ENCODE measurements at places on chromosomes 6 and 20.

DNA sequence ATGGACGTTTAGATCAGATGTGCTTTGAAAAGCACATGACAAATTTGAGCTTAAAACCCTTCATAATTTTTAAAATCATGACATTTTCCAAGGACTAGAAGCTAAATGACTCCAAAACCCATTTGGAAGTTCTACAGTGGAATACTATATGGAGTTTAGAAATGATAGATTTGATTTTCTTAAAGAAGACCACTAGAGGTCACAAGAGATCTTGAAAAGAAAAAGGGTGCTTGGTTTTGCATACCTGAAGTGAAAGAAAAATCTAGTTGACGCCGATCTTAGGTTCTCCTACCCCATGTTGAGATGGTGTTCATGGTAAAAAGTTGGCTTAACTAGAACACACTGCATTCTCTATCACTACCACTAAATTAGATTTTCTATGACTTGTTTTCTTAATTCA is 31.5 kb downstream of the CFAP61 start:
- peak; percentile 52 for DNase-seq

DNA sequence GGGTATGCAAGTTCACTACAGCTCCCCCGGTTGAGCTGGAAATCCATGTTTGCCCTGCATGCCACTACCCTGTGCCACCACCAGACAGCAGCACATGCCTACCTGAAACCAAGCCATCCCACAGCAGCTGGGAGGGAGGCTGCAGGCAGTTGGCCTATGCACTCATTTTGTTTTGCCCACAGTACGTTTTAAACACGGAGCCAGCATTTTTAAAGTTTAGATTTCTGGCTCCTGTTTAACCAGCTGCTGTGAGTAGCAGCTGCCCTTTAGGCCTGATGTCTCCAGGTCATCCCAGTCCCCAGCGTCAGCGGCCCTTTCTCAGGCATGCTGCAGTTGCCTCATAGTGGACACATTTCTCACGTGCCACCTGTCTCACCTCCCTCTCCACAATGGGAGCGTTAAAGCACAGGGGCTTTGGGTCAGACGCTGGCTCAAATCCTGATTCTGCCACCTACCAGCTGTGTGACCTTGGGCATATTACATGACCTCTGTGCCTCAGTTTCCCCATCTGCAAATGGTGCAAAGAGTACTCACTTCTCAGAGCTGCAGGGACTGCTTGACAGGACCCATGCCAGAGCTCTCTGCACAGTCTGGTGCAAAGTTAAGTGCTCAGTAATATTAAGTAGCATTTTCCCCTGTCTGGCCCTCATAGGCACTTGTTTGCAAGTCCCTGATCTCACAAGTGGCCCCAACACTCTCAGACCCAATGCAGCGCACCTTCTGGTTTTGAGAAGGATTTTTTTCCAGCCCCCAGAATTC is 8.2 kb upstream of the UBE2V1 start:
- peak; percentile 71 for DNase-seq

DNA sequence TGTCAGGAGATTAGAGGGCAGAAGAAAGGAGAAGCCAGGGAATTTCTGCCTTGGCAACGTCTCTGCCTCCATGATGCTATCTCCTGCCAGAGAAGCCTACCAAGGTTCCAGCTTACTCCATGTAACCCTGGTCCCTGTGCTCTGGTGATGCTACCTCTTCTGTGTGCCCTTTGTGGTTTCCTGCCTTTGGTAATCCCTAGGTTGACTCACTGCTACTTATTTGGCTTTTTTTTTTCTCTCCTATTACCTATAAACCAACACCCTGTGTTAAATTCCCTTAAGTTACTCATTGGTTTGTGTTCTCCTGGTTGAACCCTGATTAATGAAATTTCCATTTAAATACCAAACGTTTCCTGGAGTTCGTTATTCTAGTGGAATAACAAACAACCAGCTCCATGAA is 527.8 kb upstream of the FLRT3 start:
- no peak for DNase-seq

GRCh38 chr20:10609276-10609675 is 64.5 kb downstream of the JAG1 start:
- no peak for DNase-seq

GRCh38 chr6:168272415-168273325 is 46.9 kb downstream of the DACT2 start:
- peak; percentile 6 for DNase-seq

DNA sequence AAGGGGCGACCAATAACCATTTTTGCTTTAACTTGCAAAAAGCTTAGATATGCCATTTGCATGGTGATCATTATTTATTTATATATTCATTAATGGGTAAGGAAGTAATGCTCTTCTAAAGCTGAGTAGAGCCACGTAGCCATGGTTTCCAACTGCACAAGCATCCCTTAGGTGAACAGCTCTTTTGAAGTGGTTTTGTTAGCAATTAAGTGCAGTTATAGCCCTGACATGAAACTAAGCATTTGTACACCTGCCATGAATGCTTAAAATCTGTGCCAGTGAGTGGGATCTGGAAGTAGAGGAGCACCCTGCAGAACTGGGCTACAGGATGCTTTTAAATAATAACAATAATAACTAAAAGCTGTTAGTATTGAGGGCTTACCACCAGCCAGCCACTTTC is 19.1 kb downstream of the TRAF3IP2 start:
- DNase-seq = no peak

DNA sequence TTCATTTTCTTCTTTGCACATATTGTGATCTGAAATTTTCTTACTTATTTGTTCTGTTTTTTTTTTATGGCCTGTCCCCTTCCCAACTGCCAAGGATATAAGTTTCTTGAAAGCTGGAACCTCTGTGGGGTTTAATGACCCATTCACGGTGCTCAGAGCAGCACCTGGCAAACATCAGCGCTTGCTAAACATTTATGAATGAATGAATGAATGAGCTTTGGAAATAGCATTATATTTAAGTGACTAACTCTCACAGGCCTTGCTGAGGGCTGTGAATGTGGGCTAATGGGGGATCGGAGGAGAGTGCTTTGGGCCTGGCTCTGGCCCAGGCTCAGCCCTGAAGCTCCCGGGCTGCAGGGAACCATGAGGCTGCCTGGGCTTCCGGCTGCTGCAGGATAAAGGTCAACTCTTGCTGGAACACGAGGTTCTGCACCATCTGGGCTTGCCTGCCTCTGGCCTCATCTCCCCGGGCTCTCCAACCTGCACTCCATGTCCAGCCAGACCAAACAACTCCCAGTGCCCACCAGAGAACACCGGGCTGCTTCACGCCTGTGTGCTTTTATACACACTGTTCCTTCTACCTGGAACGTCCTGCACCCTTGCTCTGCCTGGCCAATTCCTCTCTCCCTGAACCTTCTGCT is 14.6 kb upstream of the ARMC12 start:
- DNase-seq = no peak

GRCh38 chr6:32290886-32291450 is 67.1 kb upstream of the NOTCH4 start:
- no peak for DNase-seq

GRCh38 chr20:35828434-35828833 is 56.6 kb downstream of the PHF20 start:
- no peak for DNase-seq

DNA sequence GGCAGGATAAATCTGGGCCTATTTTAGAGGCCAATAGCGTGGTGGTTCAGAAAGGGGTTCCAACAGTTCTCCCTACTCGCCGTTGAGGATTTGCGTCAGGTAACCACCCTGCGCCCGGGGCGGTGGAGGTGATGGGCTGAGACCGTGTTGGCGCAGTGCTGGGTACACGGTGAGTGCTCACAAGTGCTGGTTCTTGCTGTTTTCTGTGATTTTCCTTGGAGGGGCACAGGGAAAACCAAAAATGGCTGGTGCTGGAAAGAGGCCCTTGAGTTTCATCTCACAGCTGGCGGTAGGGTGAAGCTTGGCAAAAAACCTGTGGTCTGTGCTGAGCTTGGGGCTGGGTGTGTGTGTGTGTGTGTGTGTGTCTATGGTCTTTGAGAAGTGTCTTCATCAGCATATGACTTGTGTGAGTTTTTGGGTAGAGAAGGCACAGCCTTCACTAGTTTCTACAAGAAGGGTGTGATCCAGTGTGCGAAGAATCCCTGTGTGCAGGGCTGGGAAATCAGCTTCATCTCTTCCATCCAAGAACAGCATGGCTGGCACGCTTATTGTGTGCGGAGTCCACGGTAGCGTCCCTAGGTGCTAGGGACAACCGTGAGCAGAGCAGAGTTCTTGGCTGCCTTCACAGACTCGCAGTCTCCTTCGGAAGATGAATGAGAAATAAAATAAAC is 35.3 kb upstream of the SCRT2 start:
- DNase-seq = no peak

DNA sequence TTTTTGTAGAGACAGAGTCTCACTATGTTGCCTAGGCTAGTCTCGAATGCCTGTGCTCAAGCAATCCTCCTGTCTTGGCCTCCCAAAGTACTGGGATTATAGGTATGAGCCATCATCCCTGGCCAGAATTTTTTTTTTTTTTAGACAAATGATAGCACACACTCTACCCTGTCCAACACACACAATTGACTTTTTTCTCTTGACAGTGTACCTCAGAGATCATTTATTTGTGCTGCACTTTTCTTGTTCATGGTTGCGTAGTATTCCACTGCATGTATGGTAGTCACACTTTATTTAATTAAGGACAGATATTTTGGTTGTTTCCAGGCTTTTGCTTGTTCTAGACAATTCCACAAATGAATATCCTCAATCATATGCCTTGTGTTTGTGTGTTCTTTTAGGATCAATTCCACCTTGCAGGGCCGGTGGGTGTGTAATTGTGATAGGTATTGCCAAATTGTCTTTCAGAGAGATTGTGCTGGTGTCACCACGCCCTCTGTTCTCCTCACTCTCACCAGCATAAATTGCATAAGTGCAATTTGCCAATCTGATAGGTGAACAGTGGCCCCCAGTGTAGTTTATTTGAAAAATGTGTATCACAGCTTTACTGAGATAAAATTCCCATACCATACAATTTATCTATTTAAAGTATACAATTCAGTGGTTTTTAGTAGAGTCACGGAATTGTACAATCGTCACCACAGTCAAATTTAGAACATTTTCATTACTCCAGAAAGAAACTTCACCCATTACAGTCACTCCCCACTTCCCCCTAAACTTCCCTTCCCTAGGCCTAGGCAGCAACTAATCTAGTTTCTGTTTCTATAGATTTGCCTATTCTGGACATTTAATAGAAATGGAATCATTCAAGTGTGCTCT is 20.1 kb downstream of the SRC start:
- peak; percentile 57 for DNase-seq

DNA sequence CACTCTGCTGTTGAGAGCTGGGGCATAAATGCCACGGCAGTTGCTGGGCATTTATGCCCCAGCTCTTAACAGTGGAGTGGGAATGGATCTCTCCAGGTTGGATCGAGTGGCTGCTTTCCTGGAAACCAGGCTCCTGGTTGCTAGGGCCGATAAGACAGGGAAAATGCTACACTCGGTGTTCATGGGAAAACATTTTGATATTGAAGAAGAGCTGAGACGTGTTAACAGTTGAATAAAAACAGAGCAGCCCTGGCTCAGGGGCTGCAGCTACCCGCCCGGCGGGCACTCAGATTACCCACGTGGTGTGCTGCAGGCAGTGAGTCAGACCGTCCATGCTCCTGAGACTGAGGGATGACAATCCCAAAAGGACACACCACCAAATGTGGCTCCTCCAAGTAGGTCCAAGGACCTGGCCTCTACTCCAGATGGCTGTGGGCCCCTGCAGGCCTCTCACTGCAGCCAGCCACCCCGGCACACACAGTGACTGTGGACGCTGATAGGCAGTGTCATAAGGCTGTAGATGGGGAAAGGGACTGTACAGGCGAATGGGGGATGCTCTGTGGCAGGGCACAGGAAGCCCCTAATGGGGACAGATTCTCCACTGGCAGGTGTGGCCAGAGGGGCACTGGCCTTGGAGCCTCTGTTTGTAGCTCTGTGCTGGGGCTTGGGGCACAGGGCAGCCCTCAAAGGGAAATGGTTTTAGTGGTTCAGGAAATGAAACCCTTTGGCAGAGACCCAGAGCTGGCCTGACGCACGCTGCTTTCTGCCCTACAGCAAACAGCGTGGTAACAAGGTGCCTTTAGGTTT is 237.8 kb downstream of the LY86 start:
- DNase-seq = peak; percentile 90

DNA sequence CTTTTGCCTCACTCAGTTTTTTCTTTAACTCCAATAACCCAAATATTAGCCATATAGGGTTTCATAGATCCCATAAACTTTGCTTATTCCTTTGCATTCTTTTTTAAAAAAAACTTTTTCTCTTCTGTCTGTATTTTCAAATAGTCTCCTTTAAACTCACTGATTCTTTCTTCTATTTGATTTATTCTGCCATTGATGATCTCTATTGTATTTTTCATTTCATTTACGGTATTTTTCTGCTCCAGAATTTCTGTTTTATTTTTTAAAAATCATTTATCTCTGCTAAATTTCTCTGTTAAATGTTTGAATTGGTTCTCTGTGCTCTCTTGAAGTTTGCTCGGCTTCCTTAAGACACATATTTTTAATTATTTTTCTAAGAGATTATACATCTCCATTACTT is 573.3 kb upstream of the MAN1A1 start:
- DNase-seq = no peak

GRCh38 chr6:20696676-20697075 is 162.4 kb downstream of the CDKAL1 start:
- DNase-seq = no peak

GRCh38 chr6:129248946-129249345 is 366.0 kb downstream of the LAMA2 start:
- no peak for DNase-seq

DNA sequence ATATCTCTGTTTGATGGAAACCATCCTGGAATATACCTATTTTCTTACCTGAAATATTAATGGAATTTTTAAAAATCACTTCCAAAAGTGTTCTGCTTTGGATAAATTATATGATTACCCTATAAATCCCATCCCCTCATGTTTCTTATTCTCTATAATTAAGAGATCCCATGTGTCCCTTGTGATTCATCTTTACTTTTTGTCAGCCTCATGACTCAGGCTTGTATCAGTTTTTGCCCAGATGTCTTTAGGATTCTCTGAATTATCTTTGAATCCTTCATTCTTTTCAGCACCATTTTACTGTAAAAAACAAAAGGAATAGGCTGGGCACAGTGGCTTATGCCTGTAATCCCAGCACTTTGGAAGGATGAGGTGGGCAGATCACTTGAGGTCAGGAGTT is 804.5 kb upstream of the CITED2 start:
- DNase-seq = no peak

DNA sequence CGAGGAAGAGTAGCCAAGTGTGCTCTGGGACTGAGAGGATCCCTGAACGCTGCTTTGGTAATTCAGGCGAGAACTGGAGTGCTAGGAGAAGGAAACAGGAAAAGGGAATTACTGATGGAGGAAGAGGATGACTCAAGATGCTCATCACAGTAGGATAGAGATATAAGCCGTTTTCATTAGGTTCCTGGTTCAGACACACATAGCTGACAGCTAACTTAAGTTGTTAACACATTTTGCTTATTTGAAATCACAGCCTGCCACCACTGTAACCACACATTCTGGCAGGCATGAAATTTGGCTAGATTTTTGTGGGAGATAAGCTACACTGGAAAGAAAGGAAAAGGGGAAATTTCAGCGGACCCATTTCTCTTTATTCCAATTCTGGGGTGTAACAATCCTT is 138.2 kb upstream of the SLC22A16 start:
- DNase-seq = no peak

- DNase-seq = no peak
Measured at GRCh38 chr20:36565520-36565919, 7.9 kb upstream of the TGIF2 start.

- DNase-seq = no peak
Measured at GRCh38 chr20:45019762-45020123, 53.4 kb downstream of the STK4 start.

- DNase-seq = no peak
Measured at GRCh38 chr6:33694401-33694931, 17.0 kb downstream of the UQCC2 start.
